Suprapubic skin (tissue), 4 donors: ENCODE measurements at places on chromosomes 6 and 20. TPM values are rescaled to one million over a fixed set of nuclear protein-coding genes. Genes with fewer than 3 reads are reported as not detected.
A peak's percentile ranks its signal among the peaks of the same experiment; 100 is the strongest.

FOXQ1 gene
- total RNA-seq, result 81.9 TPM

TRIM31 gene
- total RNA-seq, result not detected

ZNF165 gene
- total RNA-seq, result 2.4 TPM

- peaks cover 6% of the 10 kb centered on the region for H3K4me1 ChIP-seq
- DNase-seq, result no peak
- peaks cover 7% of the 10 kb centered on the region for H3K27me3 ChIP-seq
- H3K36me3 ChIP-seq, result no peaks in the 10 kb centered on the region
Measured at GRCh38 chr6:167566711-167567141, 241.8 kb downstream of the TTLL2 start.

DNA sequence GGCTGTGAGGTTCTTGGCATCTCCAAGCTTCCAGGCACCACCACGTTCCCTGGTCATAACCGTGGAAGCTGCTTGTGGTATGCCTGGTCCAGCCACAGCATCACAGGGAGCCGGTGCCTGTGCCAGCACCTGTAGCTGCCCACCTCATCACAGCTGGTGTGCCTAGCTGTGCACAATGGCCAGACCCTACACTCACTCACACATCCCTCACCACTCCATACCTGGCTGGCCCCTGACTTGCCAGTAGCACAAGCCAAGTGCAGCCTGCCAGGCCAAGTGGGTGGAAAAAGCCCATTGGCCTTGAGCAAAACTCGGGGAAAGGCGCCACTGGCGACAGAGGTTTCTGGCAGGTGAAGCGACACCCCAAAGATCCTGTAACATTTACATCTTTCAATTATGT lies 192.3 kb upstream of the MANEA start:
- H3K27ac ChIP-seq, result no peak overlapping the region
- no peaks in the 10 kb centered on the region for H3K36me3 ChIP-seq
- H3K27me3 ChIP-seq, result no peaks in the 10 kb centered on the region
- no peak for DNase-seq
- no peaks in the 10 kb centered on the region for H3K4me1 ChIP-seq

GRCh38 chr6:134331256-134331655 lies 13.3 kb upstream of the SGK1 start:
- H3K36me3 ChIP-seq, result no peaks in the 10 kb centered on the region
- H3K27me3 ChIP-seq, result no peaks in the 10 kb centered on the region
- no peaks in the 10 kb centered on the region for H3K4me1 ChIP-seq
- no peak overlapping the region for H3K4me3 ChIP-seq

- no peak overlapping the region for H3K27ac ChIP-seq
- no peaks in the 10 kb centered on the region for H3K4me1 ChIP-seq
- H3K27me3 ChIP-seq, result no peaks in the 10 kb centered on the region
Measured at GRCh38 chr6:159939591-159940016, 29.3 kb upstream of the IGF2R start.

DNA sequence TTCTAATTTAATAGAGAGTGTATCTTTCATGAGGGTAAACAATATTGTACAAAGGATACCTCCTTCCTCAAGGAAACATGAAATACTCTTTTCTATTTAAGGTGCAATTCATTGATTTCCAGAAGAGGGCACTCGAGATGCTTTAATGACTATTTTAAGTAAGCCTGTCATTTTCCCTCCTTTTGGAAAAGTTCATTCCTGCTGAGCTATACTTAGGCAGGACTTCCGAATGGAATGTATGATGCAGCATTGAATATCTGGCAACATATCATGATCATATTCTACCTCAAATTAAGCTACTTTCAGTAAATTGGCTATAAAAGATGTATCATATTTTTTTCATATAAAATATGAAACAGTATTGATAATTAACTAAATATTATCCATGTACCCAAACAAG lies 5.0 kb downstream of the DST start:
- no peak for DNase-seq
- peak overlapping the region; percentile 15 for H3K27ac ChIP-seq
- H3K4me3 ChIP-seq, result peak overlapping the region; percentile 42
- H3K4me1 ChIP-seq, result peaks cover 3% of the 10 kb centered on the region
- H3K27me3 ChIP-seq, result no peaks in the 10 kb centered on the region
- H3K36me3 ChIP-seq, result peaks cover 32% of the 10 kb centered on the region

DNA sequence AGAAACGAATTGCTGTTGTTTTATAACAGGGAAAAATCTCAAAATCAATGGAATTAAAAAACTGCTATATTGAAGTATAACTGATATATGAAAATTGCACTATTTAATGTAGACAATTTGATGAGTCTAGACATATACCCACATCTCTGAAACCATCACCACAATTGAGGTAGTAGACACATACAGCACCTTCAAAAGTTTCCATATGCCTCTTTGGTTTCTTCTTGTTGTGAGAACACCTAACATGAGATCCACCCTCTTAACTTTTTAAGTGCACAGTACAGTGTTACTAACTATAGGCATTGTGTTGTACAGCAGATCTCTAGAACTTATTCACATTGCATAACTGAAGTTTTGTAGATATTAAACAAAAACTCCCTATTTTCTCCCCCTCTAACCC lies 14.0 kb upstream of the SLC17A5 start:
- H3K4me1 ChIP-seq, result no peaks in the 10 kb centered on the region
- H3K27me3 ChIP-seq, result no peaks in the 10 kb centered on the region
- no peak overlapping the region for H3K4me3 ChIP-seq
- no peak for DNase-seq
- no peak overlapping the region for H3K27ac ChIP-seq

DNA sequence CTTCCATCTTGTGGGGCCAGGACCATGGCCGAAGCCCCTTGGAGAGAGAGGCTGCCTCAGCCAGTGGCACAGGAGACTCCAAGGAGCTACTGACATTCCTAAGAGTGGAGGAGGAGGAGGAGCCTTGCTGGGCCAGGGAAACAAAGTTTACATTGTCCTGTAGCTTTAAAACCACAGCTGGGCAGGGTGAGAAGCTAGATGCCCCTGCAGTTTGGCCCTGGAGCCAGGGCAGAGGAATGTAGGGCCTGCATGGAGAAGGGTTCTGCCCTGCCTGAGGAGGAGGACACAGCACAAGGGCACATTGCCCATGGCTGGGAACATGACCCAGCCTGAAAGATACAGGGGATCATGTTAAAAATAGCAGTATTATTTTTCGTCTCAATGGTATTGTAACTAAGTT lies 37.4 kb downstream of the PLCG1 start:
- H3K27me3 ChIP-seq, result no peaks in the 10 kb centered on the region
- H3K4me1 ChIP-seq, result peaks cover 48% of the 10 kb centered on the region
- no peak for DNase-seq

- no peak overlapping the region for H3K4me3 ChIP-seq
- H3K36me3 ChIP-seq, result no peaks in the 10 kb centered on the region
- H3K27me3 ChIP-seq, result no peaks in the 10 kb centered on the region
- H3K4me1 ChIP-seq, result peaks cover 24% of the 10 kb centered on the region
Measured at GRCh38 chr6:36418558-36418957, 24.1 kb downstream of the PXT1 start.

GRCh38 chr6:15875797-15876196 lies 213.0 kb upstream of the DTNBP1 start:
- no peaks in the 10 kb centered on the region for H3K27me3 ChIP-seq
- no peak overlapping the region for H3K4me3 ChIP-seq
- no peak for DNase-seq
- H3K4me1 ChIP-seq, result peaks cover 19% of the 10 kb centered on the region
- H3K36me3 ChIP-seq, result no peaks in the 10 kb centered on the region
- no peak overlapping the region for H3K27ac ChIP-seq

DNA sequence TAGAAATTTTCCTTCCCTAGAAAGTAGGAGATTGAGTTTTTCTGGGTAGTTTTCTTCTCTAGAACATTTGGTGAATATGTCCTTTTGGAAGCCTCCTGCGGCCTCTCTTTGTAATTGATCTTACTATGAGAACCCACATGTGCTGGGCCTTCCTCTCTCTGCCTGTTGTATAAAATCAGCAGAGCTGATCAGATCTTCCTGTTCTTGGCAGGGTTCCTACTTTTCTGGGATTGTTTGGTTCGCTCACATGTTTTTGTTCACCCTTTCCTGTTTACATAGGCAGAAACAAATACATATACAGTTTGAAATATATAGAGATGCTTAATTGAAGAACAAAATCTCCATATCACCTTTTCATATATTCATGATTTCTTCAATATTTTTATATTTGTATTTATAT lies 57.8 kb downstream of the IL22RA2 start:
- no peak overlapping the region for H3K4me3 ChIP-seq
- peaks cover 14% of the 10 kb centered on the region for H3K4me1 ChIP-seq
- H3K27ac ChIP-seq, result no peak overlapping the region
- H3K36me3 ChIP-seq, result no peaks in the 10 kb centered on the region
- no peak for DNase-seq

DNA sequence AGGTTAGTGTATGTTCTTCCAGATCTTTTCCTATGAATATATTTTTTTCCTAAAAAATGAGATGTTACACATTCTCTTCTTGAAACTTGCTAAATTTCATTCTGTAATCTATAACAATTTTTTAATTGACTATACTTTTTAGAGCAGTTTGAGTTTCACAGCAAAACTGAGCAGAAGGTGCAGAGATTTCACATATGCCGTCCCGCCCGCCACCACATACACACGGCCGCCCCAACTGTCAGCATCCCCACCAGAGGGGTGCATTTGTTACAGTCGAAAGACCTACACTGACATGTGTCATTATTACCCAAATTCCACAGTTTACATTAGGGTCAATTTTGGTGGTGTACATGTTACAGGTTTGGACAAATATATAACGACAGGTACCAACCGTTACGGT lies 116.5 kb downstream of the IRF4 start:
- no peaks in the 10 kb centered on the region for H3K27me3 ChIP-seq
- peaks cover 18% of the 10 kb centered on the region for H3K36me3 ChIP-seq
- DNase-seq, result no peak
- no peak overlapping the region for H3K27ac ChIP-seq

DNA sequence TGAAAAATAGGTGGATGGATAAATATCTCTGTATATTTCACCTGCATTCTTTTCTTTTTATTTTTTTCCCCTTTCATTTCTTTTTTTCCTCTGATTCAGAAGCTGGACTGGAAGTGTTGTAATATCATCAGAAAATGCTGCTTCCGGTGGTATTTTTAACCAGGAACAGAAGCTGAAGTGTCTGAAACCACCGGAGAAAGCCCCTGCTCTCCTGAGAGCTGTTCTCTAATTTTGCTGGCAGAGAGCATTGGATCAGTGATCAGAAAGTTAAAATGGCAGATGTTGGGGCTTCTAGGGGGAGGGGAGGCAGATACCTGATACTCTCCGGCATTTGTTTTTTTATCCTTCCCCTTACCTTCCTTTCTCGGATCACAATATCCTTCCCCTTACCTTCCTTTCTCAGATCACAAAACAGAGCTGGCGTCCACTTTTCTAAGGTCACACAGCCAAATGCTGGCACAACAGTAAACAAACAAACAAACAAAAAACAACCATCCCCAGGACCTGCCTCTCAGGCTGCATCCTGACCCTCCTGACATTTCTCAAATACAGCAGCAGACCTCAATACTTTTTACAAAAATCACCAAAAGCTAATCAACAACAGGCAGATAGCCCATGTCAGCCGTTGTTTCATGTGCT lies 143.2 kb upstream of the ZNF217 start:
- peak overlapping the region; percentile 35 for H3K4me3 ChIP-seq
- H3K36me3 ChIP-seq, result no peaks in the 10 kb centered on the region
- H3K27me3 ChIP-seq, result no peaks in the 10 kb centered on the region
- peaks cover 62% of the 10 kb centered on the region for H3K4me1 ChIP-seq
- peak overlapping the region; percentile 88 for H3K27ac ChIP-seq
- DNase-seq, result no peak

- H3K4me3 ChIP-seq, result no peak overlapping the region
- H3K27me3 ChIP-seq, result peaks cover 3% of the 10 kb centered on the region
- no peaks in the 10 kb centered on the region for H3K36me3 ChIP-seq
- H3K27ac ChIP-seq, result no peak overlapping the region
- H3K4me1 ChIP-seq, result peaks cover 23% of the 10 kb centered on the region
Measured at GRCh38 chr6:167547751-167548150, 222.9 kb downstream of the TTLL2 start.

- H3K4me1 ChIP-seq, result peaks cover 6% of the 10 kb centered on the region
- no peaks in the 10 kb centered on the region for H3K27me3 ChIP-seq
Measured at GRCh38 chr6:154403788-154404187, 47.2 kb upstream of the IPCEF1 start.

DNA sequence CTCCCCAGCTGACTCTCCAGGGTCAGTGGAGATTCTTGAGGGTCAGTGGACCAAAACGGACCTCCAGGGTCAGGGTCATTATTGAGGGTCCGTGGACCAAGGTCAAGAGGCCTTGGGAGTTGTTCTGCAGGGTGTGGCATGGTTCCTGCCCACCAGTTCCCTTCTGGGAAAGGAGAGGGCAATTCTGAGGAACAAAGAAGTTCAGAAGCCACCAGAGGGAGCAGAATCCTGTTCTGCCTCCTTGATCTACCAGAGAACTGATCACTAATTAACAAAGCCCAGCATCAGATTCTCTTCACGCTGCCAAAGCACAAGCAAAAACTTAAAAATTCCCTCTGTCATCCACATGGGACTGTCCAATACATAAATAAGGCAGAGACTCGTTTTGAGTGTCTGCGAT lies 263.4 kb downstream of the DHX35 start:
- no peak overlapping the region for H3K27ac ChIP-seq
- H3K27me3 ChIP-seq, result peaks cover 13% of the 10 kb centered on the region
- H3K4me1 ChIP-seq, result no peaks in the 10 kb centered on the region
- no peak for DNase-seq
- no peaks in the 10 kb centered on the region for H3K36me3 ChIP-seq

DNA sequence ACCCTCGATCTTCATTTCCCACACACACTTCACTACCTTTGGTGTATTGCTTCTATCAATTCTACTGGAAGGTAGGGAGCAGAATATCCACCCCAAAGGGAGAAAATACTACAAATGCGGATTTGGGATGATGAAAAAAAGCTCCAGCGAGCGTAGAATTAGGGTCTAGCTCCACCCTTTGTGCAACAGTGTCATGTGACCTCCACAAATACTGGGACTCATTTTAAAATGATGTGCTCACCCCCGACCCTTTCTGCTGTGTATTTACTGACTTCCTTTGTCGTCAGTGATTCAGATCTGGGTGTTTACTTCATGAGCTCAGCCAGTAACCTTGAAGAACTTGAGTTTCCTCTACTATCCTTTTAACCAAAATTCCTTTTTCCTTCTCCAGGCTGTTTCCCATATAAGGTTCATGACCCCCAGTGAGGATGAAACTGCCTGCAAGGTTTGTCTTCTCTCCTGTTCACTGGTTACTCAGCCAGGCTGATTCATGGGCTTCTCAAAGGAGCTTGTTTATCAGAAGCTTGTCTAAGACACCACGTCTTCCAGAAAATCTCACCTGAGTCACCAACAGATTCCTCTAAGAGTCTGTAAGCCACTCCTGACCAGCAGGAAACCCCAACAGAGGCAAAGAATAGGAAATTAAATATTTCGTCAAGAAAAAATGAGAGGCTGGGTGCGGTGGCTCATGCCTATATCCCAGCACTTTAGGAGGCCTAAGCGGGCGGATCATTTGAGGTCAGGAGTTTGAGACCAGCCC lies 39.6 kb upstream of the PAX1 start:
- no peaks in the 10 kb centered on the region for H3K4me1 ChIP-seq
- DNase-seq, result no peak
- no peak overlapping the region for H3K27ac ChIP-seq
- peaks cover 5% of the 10 kb centered on the region for H3K27me3 ChIP-seq
- H3K4me3 ChIP-seq, result no peak overlapping the region

GRCh38 chr6:138654715-138655634 lies 118.6 kb upstream of the CCDC28A start:
- H3K36me3 ChIP-seq, result no peaks in the 10 kb centered on the region
- H3K27ac ChIP-seq, result peak overlapping the region; percentile 72
- H3K27me3 ChIP-seq, result no peaks in the 10 kb centered on the region
- DNase-seq, result no peak
- peak overlapping the region; percentile 8 for H3K4me3 ChIP-seq

GRCh38 chr6:28337121-28337520 lies 1.2 kb upstream of the ZSCAN31 start:
- no peak for DNase-seq
- no peak overlapping the region for H3K4me3 ChIP-seq
- no peak overlapping the region for H3K27ac ChIP-seq
- H3K27me3 ChIP-seq, result no peaks in the 10 kb centered on the region
- H3K36me3 ChIP-seq, result no peaks in the 10 kb centered on the region
- peaks cover 15% of the 10 kb centered on the region for H3K4me1 ChIP-seq
